Activated T-cell treated with anti-CD3 and anti-CD28 coated beads, Interleukin-2, amount 50 U/mL, for 24 hours (primary cell): ENCODE measurements at places on chromosomes 6 and 20.

- DNase-seq = no peak
Observed at GRCh38 chr20:18802012-18802634, 11.5 kb upstream of the SCP2D1 start.

DNA sequence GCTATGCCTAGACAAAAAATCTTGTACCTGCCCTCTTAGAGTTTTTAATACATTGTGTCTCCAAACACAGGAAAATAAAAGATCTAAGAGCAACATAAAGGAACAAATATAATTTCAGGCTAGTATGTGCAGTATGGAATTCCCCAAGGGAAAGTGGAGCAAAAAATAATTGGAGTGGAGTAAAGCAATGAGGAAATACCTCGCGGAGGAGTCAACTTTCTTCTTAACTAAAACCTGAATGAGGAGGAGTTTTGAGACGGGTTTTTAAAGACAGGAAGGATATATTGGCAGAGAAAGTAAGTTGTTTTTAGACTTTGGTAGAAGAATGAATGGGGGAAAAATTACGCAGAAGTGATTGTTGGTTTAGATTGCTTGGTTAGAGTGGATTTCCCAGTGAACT, 14.0 kb downstream of the HIVEP1 start:
- DNase-seq = no peak

DNA sequence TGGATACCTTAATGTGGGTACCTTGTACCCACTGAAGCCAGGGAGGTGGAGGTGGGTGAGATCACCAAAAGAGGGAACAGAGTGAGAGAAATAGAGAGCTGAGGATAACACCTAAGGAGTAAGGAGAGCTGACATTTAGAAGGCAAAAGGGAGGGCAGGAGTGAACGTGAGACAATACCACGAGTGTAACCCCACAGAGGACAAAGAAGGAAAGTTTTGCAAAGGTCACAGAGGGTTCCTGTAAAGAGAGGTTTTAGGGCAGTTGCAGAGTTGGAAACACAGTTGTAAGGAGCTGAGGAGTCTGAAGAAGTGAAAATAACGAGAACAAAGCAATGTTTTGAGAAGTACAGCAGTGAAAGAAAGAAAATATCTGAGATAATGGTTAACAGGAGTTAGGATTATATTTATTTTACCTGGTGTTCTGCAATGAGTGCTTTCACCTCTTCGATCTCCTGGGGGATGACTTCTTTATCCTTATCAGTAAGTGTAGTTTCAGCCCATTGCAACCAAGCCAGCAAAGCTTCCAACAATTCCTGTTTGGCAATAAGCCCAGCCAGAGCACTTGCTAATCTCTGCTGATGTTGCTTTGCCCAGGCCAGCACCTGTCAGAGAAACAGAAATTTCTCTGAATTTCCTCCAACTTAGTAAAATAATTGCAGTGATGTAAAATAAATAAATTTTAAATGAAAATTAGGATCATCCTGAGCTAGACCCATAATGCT, 166.8 kb downstream of the DST start:
- no peak for DNase-seq

- peak; percentile 43 for DNase-seq
Observed at GRCh38 chr6:110528101-110528929, 51.9 kb upstream of the SLC22A16 start.

- DNase-seq = no peak
Observed at GRCh38 chr20:4985658-4986057, 15.7 kb downstream of the SLC23A2 start.

DNA sequence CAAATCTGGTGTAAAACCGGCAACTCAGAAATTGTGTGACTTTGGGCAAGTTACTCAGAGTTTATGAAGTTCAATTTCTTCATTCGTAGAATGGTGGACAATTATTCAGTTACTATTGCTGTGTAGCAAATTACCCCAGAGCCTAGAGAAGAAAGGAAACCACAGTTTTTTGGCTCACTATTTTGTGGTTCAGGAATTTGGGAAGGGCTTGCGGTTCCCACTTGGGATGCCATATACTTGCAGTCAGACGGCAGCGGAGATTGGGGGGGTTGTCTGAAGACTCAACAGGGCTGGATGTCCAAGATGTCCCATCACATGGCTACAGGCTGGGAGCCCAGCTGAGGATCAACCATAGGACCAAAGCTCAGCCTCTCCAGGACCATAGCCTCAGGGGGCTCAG, 108.1 kb downstream of the PCSK2 start:
- no peak for DNase-seq

DNA sequence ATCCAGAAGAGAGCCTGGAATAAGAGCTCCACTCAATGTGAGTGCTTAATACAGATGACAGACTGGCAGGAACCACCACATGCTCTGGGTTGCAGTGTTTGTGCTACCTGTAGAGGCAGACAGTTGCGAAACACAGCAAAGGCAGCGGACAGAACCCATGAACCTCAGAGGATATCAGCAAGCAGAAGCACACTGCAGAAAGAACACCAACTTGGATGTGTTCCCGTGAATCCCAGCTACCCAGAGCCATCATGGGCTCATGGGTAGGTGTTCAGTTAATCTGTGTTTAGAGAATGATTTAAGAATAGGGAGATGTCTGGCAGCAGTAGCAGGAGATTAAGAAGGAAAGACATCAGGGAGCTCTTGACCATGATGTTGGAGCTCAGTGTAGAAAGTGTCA, 133.3 kb upstream of the FOXQ1 start:
- no peak for DNase-seq

DNA sequence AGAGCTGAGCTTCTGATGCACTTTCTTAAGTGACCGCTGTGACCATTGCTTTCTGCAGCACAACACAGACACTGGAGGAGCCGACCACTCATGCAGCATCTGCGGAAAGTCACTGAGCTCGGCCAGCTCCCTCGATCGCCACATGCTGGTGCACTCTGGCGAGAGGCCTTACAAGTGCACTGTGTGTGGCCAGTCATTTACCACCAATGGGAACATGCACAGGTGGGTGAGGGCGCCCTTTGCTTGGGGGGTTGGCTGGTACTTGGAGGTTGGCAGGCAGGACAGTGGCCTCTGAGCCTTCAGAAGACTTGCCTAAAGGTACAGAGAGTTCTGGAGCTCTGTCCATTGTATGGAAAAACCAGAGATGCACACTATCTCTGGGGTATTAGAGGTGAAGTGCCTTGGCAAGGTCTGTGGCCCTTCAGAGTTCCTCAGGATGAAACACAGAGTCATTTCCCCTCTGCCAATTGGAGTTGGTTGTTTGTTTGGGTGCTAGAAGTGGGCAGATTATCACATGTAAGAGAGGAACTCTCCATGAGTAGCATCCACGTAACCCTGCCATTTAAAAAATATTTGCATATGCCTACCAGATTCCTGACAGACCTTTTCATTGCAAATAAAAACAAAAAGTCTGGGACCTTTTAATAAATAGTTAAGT, 81.5 kb downstream of the RREB1 start:
- no peak for DNase-seq

GRCh38 chr20:4544765-4545164, 176.9 kb upstream of the PRND start:
- DNase-seq = no peak

GRCh38 chr6:117483645-117484016, 1.2 kb downstream of the DCBLD1 start:
- no peak for DNase-seq

- no peak for DNase-seq
Observed at GRCh38 chr20:39338469-39339376, 376.6 kb downstream of the DHX35 start.

DNA sequence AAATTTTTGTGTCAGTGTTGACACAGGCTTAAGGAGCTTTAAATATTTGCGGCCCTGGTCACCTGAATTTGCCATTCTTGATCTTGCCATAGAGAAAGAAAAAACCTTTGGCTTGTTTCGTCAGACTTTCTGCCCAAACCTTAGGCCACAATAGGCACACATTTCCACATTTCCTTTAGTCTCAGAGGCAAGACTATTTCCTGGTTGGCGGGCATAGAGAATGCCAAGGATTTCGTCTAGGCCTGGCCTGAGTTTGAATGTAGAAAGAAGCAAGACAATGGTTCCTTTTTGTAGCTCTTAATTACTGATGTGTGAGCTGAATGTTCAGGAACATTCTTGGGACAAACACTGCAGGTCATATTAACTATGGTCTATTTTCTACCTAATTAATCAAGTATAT, 108.1 kb downstream of the TRMT11 start:
- no peak for DNase-seq

DNA sequence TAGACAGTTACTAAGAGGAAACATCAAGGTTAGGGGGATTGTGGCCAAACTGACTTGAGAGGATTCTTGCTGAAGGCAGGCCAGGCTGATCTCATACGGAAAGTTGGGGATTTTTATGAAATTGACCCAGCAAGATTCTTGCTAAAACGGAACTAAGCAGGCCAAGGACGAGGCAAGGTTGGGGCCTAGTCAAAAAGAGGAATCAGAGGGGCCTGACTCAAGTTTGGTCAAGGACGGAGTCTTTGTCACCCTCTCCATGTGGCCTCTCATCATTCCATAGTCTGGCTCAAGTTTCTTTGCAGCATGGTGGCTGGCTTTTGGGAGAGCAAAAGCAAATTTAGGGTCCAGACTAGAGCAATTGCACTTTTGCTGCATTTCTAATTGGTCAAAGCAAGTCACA, 7.9 kb upstream of the HECA start:
- no peak for DNase-seq

DNA sequence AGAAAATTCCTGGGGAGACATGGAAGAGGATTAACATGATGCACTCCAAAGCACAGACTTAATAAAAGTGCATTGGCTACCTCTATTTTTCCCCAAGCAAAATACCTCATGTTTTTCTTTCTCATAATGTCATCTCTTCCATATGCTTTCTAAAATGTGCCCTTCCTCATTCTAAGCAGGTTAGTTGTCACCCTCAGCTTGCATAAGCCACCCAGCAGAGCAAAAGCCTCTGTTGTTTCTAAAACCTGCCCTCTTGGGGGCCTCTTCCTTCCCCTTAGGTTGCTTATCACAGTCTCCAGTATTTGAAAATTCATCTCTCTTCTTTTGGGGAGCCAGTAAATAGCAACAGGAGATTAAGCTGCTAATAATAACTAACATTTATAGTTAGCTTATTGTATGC, 183.6 kb upstream of the FLRT3 start:
- no peak for DNase-seq

- DNase-seq = peak; percentile 20
Observed at GRCh38 chr20:24984961-24985640, 7.5 kb downstream of the APMAP start.

- no peak for DNase-seq
Observed at GRCh38 chr6:154578004-154578559, 67.6 kb upstream of the CNKSR3 start.

DNA sequence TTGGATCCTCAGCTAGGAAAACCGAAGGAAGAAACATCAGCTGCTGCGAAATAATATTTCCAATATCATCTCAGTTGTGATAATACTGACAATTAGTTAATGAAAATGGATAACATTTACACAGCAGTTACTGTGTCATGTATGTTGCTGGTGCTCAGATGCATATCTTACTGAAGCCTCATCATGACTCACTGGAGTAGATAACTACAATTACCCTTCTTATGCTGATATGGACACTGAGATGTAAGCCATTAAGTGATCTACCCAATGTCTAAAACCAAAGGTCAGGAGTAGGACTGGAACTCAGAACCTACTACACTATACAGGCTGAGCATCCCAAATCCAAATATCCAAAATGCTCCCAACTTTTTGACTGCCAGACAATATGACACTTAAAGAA, 54.7 kb upstream of the LYRM2 start:
- no peak for DNase-seq

DNA sequence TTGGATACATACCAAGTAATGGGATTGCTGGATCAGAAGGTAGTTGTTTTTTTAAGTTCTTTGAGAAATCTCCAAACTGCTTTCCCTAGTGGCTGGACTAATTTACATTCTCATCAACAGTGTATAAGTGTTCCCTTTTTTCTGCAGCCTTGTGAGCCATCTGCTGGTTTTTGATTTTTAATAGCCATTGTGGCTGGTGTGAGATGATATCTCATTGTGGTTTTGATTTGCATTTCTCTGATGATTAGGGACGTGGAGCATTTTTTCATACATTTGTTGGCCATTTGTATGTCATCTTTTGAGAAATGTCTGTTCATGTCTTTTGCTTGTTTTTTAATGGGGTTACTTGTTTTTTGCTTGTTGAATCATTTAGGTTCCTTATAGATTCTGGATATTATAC, 34.8 kb downstream of the TOP1 start:
- no peak for DNase-seq

- no peak for DNase-seq
Observed at GRCh38 chr6:96886519-96886918, 11.2 kb downstream of the NDUFAF4 start.
